Frontal cortex (tissue), 4 donors: ENCODE measurements at places on chromosomes 4 and X. TPM values are rescaled to one million over a fixed set of nuclear protein-coding genes. Genes with fewer than 3 reads are reported as not detected.

DNA sequence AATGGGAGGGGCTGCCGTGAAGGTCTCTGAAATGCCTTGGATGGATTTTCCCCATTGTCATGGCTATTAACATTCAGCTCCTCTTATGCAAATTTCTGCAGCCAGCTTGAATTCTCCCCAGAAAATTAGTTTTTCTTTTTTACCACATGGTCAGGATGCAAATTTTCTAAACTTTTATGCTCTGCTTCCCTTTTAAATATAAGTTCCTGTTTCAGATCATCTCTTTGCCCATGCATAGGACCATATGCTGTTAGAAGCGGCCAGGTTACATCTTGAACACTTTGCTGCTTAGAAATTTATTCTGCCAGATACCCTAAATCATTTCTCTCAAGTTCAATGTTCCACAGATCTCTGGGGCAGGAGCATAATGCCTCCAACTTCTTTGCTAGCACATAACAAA is 13.8 kb upstream of the CLDN34 start:
- no peak for DNase-seq

SLC49A3 gene
- 0.82 TPM for total RNA-seq

KIAA0232 gene
- 44.4 TPM for total RNA-seq

DNA sequence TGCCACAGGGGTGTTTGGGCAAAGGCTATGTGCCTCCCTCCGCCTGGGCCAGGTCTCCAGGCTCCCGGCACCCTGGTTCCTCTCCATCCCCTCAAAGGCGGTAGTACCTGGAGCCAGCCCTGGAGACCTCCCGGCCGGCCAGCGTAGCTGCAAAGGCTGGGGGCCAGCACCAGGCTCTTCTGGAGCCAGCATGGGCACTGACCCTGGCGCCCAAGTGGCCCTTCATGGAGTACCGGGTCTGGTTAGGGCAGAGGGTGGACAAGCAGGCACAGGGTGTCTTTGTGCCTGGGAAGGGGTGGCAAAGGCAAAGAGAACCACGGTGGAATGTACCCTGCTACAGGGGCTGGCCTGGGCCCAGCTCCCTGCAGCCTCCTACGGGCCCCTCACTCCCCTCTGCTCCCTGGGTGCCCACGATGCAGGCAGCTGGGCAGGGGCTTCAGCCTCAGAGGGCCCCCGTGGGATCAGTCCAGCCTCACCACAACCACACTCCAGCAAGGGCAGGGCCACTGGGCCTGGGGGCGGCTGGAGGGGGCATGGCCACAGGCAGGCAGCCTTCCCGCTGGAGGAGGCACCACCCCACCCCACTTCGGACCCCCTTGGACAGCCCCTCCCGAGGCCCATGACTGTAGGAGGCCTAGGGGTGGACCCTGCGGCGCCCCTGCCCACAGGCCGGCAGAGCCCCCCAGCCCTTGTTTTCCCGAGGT is 112.9 kb upstream of the NKX1-1 start:
- no peak for DNase-seq

TEX13B gene
- total RNA-seq, result not detected

DNA sequence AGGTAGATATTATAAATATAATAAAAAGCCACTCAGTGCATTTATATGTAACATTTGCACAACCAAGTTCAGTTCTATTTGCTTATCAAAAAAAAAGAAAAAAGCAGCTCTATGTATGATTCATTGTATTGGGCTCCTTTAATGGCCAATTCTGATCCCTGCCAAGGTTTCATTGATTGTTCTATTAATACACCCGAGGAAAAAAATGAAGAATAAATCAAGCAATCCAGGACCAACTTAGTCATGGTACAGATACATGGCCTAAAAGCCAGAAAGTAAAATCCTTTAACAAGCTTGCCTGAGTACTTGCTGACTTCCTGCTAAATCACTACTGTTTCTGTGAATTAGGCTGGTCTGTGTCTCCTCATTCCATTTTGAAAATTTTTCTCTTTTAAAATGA is 77.6 kb upstream of the PCDH7 start:
- DNase-seq, result no peak

- no peak for DNase-seq
These were observed 83.0 kb upstream of the IL13RA1 start for GRCh38 chrX:118644378-118644777.

DNA sequence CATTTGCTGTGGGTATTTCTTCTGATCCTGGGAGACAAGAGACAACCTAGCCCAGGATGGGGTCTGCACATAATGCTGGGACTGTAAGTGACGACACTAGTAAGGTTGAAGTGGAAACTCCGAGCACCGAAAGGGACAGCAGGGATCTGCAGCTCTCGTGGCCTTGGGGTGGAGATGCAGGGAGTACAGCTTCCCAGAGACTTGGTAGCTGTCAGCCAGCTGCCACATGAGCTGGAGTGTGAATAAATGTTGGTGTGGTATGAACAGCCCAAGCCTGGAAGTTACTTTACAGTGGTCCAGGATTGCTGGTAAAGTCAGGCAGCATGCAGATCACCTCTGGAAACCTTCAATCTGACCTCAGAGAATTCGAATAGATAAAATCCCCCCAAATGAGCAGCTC is 97.6 kb downstream of the FAM193A start:
- no peak for DNase-seq

FOXO4 gene
- 3.7 TPM for total RNA-seq

DNA sequence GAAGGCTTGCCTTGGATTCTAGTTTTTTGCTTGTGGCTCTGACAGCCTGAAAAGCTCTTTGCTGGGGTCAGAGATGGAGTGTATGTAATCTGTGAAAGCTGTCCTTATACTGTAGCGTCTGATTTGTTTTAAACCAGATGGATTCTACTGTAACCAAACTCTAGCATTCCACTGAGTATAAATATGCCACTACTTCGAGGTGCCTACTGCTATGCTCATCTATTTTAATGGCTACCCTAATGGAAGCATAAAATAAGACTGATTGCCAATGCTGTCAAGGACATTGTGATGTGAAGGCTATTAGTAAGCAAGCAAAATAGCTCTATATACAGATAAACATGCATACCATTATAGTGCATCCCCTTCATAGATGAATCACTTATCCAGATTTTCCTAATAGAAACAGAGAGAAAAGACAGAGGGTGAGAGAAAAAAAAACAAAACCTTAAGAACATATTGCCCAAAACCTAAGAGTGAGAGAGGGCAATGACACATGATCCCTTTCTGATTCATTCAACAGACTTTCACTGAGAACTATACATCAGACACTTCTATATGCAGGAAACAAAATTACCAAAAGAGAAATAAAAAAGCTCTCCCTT is 1025.8 kb upstream of the LCORL start:
- no peak for DNase-seq

DNA sequence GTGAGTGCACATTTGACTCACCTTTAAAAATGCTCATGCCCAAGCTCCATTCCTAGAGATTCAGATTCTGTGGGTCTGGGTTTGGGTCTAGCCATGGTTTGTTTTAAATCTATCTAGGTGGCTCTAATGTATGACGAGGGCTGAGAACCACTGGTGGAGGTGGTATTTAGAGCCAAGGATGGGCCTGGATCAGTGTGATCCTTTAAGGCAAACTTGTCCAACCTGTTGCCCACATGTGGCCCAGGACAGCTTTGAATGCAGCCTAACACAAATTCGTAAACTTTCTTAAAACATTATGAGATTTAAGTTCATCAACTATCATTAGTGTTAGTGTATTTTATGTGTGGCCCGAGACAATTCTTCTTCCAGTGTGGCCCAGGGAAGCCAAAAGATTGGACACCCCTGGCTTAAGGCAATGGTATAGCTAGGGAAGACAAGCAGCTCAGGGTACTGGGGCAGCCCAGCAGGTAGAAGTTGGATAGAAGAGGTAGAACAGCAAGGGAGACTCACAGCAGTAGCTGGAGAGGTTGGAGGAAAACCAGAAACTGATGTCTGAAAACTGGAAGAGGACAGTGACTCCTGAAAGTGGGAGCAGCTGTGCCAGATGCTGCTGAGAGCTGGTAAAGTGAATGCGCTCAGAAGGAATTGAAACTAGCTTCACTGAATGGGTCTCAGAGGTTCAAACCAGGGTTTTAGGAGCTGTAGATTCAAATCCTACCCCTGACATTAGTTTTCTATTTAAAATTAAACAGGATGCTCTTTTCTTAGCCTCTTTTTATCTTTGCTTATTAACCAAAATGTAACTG is 18.2 kb downstream of the ADD1 start:
- DNase-seq, result no peak
